NCI-H510A (cell line): ENCODE measurements at places on chromosomes 13 and 19.

- no peak for DNase-seq
These were observed 402.6 kb downstream of the KLF12 start for GRCh38 chr13:73731564-73731963.

DNA sequence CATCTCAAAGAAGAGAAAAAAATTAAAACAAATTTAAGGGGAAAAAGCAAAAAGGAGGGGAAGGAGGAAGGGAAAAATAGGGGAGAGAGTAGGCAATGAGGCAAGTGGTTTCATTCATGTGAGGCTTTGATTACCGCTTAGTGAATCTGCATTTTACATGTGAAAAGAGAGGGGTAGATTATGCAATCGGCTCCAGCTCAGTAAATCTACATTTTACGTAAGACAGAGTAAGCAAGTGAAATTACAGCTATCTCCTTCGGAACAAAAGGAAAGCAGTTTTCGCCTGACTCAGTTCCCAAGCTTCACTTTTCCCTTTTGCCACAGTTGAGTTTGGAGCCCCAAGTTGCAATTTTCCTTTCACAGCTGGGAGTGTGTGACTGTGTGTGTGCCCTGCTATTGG is 16.0 kb upstream of the OLFM2 start:
- no peak for DNase-seq

GRCh38 chr19:18633321-18633720 is 3.5 kb upstream of the KLHL26 start:
- peak; percentile 87 for DNase-seq

- peak; percentile 25 for DNase-seq
These were observed 22.3 kb downstream of the SLC7A1 start for GRCh38 chr13:29573190-29573589.

DNA sequence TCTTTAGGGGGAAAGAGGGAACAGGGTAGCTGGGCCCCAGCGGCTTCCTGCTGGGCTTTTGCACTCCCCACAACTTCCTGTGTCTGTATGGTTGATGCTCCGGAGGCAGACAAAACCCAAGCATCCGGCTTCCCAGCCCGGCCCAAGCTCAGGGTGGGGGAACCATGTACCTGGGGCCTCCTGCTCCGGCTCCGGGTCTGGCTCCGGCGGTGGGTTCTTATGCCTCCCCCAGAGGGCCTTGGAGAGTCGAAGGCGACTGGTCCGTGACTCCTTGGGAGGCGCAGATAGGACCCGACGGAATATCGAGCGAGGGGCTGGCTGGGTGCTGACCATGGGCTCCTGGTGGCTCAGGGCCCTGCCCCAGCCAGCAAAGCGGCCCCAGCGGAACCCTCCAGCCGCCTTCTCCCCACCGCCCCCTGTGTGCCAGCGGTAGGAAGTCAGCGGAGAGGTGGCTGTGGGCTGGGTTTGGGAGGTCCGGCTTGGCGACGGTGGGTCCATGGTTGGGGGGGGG is 428 bp downstream of the RASAL3 start:
- no peak for DNase-seq
